ENCODE measurements at places on chromosomes 3 and 15.

- DNase-seq, result no peak
Observed at GRCh38 chr15:92899601-92899947, 550 bp upstream of the CHD2 start.

- DNase-seq, result no peak
Observed at GRCh38 chr3:184344579-184345316, 7.3 kb downstream of the FAM131A start.

DNA sequence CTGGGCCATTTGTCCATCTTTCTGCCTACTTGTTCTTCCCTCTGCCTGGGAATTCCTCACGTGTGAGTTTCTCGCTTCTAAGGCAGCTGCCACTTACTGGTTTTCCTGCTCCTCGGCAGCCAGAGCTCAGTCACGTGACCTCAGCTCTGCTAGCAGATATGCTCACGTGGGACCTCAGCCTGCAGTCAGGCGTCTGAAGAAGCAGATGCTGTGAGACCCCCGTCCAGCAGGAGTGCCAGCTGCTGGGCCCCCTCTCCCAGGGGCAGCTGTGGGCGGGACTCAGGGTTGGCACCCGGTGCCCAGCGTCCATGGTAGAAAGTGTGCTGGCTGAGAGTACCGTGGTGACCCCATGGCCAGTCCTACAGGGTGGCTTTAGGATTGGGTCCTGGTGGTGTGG, 161.3 kb upstream of the TLE3 start:
- peak; percentile 74 for DNase-seq

DNA sequence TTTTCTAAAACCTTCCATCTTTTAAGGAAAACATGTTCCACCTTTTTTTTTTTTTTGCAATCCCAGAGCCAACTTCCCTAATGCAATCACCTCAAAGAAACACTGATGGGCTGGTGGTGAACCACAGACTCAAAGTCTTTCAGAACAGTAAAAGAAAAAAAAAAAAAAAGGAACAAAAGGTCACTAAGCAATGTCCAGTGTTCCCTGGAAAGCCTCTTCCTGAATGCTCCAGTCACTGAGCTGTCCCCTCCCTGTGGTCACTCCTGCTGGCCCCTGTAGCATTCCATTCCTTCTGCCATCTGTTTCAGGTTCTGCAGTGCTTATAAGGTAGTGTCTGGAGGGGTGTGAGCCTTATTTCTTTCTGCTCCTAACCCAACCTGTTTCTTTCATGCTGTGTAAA, 53.3 kb downstream of the AAGAB start:
- no peak for DNase-seq

Data from AG08396 (cell line).